Cortex of kidney (tissue), 1 donor: ENCODE measurements at places on chromosomes 12 and 14.

DNA sequence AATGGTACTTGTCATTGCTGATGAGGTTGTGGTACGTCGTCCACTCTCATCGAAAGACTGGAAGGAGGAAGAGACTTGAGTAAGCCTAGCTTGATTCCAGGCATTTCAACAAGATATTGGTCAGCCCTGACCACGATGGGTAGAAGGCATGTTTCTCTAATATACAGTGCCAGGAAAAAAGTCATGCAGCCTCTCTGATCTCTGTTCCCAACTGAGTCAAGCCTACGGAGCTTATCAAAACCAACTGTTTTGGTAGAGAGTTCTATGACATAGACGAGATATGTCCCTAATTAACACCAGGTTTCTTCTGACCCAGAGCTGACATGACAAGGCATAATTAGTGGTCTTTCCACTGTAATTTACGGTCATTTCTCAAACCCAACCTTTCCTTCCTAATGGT lies 58.5 kb downstream of the NIN start:
- no peak for DNase-seq

DNA sequence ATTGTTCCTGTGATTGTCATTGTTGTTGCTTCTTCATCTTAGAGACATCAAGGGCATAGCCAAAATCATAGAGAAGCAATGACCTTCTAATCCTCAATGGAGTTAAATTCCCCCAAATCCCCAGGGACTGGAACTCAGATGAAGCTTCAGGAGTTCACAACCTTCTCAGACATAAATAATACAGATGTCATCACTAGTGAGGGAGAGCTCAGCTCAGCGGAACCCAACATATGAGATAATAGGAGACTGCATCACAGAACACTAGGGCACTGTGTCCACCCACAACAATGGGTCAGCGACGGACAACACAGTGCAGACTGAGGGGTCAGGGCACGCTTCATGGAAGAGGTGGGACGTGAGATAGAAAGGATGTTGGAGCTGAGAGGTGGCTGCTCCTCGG lies 1290.4 kb upstream of the TMEM132C start:
- DNase-seq, result no peak

DNA sequence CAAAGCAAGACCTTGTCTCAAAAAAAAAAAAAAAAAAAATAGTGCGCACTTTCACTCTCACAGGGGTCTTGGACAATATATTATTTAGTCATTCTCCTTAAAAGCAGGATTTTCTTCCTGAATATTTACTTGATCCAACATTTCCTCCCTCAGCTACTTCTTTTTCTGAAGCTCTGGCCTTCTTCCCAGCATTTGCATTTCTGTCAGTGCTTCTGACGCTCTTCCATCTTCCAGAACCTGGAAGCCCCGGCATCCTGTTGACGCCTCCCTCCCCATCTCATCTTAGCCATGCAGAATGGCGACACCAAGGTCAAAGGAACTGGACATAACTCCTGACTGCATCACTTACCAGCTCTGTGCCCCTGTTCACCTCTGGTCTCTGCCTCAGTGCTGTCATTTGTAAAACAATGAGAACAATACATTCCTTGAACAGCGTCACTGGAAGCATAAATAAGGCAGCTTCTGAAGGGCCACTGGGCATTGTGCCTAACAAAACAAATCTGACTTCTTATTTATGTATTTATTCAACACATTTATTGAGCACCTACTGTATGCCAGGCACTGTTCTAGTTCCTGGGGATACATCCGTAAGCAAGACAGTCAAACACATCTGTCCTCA lies 90.9 kb upstream of the MDM1 start:
- no peak for DNase-seq

DNA sequence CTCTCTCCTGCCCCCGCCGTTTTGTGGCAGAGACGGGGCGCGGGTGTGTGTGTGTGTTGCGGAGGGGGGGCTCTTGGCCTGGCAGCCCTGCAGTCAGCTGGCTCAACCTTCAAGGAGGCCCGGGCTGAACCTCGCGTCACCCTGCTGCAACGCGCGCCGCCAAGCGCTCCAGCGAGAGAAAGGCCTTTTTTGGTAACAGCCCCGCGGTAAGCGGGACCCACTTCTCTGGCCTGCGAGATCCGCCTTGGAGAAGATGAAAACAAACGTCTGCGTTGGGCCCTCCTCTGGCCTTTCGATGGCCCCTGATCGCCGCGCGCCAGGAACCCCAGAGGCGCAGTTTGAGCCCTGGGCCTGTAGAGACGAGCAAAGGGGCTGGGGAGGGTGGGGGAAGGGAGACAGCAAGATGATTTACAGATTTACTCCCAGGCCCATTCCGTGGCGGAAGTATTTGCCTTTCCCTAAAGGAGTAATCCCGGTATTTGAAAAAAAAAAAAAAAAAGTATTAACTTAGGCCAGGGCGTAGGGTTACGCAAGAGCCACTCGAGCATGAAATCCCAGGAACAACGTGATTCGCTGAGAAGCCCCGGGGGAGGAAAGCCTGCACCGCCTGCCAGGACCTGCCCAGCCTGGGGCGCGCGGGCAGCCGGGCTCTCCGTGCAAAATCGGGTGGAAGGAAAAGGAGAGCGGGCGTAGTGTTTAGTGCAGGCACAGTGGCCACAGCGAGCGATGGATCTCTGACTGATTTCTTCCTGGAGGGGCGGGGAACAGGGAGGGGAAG lies 4.5 kb upstream of the IRF2BPL start:
- DNase-seq, result peak; percentile 39

DNA sequence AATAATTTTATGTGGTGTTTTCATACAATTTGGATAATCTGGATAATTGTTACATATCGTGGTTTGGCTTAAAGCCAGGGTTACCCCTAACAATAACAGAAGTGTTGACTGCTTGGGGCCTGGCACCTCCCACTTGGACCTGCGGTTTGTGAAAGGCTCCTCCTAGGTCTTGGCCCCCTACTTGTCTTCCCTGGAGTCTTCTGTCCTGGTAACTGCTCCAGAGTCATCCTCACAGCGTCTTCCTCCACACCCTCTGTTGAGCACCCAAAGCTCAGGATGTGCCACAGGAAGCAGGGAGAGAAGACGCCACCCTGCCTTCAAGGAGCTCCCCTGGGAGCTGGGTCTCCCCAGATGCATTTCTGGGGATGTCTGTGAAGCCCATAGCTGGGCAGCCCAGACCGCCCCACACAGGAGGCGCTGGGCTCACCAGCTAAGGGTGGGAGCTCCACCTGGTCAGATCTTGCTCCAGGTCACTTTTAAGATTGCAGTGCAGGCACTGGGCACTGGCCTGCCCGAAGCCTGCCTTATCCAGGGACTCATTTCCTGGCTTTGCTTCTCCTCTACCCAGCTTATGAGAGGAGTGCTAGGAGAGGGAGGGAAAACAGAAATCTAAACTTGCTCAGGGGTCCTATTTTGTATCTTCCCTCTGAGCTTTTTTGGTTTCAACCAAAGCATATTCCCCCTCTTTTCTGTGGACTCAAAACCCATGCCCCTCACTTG lies 98.2 kb downstream of the ZFP36L1 start:
- DNase-seq, result no peak

- no peak for DNase-seq
Observed at GRCh38 chr12:110165540-110166159, 41.5 kb downstream of the IFT81 start.

- no peak for DNase-seq
Observed at GRCh38 chr12:12837025-12837812, 24.1 kb downstream of the DDX47 start.

DNA sequence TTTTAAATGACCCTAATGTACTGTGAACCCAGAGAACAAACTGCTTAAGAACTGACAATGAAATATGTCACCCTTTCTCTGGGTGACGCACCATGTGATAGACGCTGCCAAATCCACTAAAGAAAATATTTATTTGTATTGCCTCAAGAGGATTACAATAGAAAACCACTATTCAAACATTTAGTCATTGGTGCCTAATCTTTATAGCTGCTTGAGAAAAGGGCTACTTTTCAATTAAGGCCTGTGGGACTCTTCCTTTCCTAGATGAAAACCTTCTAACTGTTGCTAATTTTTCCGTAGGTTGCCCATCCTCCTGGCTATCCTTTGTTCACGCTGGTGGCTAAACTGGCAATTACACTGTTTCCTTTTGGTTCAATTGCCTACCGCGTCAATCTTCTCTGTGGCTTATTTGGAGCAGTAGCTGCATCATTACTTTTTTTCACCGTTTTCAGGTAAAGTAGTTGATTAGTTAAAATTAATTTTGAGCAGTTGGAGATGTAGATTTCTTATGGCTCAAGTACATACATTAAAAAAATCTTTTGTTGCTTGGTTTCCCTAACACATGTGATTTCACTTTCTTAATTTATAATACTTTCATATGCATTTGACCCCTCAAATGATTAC lies 6.0 kb downstream of the TMEM260 start:
- DNase-seq, result no peak

- no peak for DNase-seq
Observed at GRCh38 chr14:43215524-43215923, 1291.6 kb downstream of the FSCB start.

DNA sequence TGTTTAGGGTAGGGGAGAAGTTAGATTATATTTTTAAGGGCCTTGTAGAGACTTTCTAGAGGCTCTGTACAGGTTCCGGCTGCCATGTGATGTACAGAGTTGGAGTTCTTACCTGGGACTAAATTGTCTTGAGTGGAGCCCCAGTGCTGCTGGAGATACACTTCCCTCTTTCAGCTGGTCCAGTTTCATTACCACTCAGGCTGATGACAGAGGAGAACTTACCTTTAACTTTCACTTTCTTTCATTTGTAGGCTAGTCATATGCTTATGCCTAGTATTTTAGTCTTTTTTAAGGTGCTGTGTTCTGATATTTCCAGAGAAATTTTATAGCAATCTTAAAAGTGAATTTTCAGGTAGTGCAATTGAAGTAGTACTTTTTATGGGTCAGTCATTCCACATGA lies 117.3 kb downstream of the ERC1 start:
- no peak for DNase-seq

- DNase-seq, result no peak
Observed at GRCh38 chr12:1606021-1606622, 11.7 kb upstream of the FBXL14 start.

DNA sequence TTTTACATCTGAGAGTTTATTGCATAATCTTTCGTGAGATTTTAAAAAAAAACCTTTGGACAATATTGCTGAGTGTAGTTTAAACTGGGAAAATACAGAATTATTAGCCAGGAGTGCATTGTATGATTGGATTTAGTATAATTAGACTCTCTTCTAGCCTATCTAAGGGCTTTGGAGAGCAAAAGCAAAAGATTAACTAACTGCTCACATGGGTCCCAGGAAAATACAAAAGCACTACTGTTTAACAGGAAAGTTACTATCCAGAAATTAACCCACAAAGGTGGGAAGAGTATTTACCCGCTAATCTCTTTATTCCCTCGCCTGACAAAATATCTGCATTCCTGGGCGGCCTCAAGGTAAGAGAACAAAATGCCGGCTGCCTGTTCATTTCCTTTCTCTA lies 309.5 kb downstream of the ATXN7L3B start:
- DNase-seq, result no peak

DNA sequence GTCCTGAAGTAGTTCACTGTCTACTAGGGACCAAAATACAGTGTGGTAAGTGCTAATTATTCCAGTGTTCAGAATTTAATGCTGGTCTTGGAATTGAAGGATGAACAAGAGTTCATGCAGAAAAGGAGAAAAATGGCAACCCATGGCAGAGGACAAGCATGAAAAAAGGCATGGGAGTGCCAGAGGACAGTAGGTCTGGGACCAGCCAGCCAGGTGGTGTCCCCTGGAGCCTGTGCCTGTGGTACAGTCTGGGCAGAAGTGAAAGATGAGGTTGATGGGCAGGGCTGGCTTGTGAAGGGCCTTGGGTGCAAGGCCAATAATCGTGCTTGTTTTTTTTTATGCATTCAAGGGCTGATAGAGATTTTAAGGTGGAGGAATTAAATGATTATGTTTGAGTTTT lies 21.0 kb downstream of the C12orf75 start:
- DNase-seq, result no peak

GRCh38 chr14:104639471-104639870 lies 34.9 kb upstream of the TMEM179 start:
- no peak for DNase-seq
